NCI-H510A treated with DMSO at 0.1 percent for 48 hours (cell line): ENCODE measurements at places on chromosomes 1 and 21.

DNA sequence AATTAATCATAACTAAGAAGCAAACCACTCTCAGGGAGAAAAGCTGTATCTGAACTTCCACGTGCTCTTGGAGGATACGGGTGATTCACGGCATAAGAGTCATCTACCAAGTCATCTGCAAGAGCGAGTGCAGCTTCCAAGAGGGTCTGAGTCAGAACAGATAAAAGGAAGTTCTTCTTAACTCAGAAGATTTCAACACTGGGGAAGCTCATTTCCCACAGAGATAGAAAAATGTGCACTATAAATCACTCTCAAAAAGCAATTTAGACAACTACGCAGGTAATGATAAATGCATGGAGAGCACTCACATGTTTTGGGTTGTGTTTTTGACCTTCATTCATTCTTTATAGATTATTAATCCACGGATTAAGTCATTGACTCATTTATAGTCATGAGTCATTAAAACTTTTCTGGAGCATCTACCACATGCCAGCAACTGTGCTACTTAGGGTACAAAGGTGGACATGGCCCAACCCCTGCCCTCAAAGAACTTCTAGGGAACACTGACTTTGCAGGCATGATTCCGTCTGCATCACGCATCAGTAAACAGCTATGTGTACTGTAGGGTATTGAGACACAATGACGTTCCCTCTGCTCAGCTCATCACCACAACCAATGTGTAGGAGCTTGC is 20.8 kb downstream of the KCNJ15 start:
- no peak for DNase-seq

DNA sequence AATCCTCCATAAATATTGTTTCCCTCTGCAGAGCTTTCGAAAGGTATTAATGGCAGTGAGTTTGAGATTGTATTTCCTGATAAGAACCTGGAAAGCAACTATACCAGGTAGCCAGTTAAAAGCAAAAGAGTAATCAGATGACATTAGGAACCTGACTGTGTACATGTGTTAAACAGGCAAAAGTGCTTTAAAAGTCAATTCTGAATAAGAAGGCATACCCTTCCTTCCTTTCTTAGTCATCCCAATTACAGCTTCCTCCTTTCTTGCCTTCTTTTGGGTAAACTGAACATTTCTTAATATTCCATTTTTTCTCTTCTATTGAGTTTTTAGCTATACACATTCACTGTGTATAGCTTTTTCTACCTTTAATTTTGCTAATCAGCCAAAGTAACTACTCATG is 144.7 kb downstream of the ZNF281 start:
- no peak for DNase-seq

- no peak for DNase-seq
Measured at GRCh38 chr1:163472651-163473248, 151.0 kb downstream of the NUF2 start.

DNA sequence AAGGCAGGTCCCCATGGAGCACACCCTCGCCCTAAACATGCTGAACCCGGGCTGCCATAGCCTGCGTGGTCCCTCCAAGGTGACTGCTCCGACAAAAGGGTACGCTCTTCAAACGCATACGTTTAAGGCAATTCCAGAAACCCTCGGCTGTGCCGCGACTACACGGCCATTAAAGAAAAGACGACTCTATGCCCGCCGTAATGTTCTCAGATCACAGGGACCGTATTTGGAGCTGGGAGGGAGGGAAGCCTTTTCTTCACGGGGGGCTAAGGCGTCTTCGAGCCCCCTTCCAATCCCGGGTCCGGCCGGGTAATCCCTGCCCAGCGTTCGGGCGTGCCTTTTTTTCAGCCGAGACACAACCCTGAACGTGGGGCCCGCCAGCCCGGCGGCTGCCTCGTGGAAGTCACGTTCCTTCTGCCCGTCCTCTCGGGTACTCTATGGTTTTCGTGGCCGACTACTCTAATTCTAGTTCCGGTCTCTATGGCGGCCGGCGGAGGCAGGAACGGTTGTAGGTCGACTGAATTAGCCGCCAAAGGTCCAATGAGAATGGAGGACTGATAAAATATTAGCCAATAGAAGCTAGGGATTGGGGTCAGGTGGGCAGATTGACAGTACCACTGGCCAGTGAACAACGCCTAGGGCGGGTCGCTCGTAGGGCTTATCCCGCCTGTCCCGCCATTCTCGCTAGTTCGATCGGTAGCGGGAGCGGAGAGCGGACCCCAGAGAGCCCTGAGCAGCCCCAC is at the start of gene YBX1:
Gene YBX1 (plus strand): TSS at position 678 of the 743 bp plus-strand sequence. CDS start 148 bp downstream, outside the sequence.
- DNase-seq, result peak; percentile 96

DNA sequence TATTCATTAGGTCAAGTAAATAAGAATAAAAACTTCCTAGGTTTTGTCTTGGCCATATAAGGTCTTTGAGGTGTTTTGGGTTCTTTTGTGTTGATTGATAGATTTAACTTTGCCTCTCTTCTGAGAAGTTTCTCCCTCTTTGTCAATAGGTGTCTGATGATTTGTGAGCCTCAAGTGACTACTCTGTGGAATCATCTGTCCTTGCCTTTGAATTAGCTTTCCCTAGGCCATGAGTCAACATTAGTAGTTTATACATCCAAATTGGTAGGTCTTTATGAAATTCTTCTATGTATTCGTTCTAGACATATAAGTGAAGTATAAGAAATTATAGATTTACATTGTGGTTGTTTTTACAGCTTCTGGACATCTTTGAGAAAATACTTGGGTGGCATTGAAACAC is 864.4 kb downstream of the USP25 start:
- no peak for DNase-seq
